CD4-positive, alpha-beta T cell treated with Interleukin-10 for 1 hour (primary cell): ENCODE measurements at places on chromosomes 6 and 20.

GRCh38 chr6:117557951-117558350 lies 44.4 kb downstream of the GOPC start:
- no peak for DNase-seq

GRCh38 chr6:47276377-47276776 lies 33.3 kb downstream of the TNFRSF21 start:
- DNase-seq = no peak

DNA sequence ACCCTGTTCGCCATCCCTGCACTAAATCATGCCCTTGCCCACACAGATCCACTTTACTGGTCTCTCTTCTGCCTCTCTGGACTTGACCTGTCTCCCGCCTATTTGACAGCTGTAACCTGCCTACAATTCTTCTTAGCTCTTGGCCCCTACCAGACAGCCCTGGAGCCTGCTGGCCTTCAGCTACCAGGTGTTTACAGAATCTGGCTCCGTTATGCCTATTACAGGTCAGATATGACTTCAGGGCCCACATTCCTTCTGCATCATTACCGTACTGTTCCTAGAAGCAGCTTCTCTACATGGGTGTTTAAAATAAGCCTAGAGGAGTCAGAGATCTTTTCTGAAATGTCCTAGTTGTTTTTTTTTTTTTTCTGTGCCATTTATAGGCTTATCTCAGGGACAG lies 45.4 kb upstream of the CCN6 start:
- DNase-seq = no peak

DNA sequence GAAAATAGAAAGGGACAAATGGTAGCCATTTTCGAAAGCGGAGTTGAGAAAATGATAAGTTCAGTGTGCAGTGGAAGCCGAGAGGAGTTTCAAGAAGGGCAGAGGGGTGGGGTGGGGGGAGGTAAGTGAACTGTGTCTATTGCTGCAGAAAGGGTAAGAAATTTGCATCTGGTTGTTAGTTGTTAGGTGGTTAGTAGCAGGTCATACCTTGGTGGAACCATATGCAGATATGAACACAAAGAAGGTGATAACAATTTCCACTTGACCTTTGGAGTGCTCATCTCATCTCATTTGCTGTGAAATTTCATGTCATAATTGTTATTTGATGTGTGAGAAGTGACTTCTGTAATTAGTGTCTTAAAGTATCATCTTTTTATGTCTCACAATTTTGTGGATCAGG lies 288.2 kb downstream of the QKI start:
- DNase-seq = no peak

- DNase-seq = no peak
Measured at GRCh38 chr20:14374196-14374595, 36.8 kb upstream of the FLRT3 start.

GRCh38 chr6:72461144-72461543 lies 160.7 kb upstream of the KCNQ5 start:
- no peak for DNase-seq

DNA sequence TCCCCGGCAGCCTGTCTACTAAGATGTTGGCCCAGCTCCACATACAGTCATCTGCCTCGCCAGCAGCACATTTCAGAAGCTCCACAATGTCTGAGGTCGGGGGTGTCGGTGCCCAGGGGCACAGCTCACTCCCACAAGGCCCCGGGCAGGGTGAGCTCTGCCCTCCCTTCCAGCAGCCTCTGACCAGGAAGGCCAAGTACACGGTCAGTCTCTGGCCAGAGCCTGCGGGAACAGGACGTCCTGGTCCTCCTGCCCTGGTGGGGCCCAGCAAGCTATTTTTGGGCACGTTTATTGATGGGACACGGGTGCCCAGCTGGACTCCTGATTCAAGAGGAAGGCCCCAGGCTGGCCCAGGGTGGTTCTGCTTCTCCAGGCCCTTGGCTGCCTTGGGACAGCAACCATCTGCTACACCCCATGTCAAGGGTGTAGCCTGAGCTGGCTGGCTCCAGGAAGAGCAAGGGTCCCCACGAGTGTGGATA lies 114.9 kb upstream of the PTPN1 start:
- no peak for DNase-seq

DNA sequence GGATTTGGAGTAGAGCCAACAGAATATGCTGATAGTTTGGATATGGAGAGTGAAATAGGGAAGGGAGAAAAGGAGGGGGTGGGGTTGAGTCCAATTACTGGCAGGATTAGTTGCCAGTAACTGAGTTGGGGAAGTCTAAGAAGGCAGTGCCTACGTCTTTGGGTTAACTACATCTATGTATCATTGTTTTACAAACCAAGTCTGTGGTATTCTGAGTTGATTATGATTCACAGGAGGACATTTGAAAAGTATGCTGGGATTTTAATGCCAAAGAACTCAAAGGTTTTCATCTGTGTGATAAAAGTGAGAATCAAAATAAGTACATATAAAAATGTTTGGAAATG lies 14.7 kb downstream of the DSE start:
- DNase-seq = peak; percentile 31

DNA sequence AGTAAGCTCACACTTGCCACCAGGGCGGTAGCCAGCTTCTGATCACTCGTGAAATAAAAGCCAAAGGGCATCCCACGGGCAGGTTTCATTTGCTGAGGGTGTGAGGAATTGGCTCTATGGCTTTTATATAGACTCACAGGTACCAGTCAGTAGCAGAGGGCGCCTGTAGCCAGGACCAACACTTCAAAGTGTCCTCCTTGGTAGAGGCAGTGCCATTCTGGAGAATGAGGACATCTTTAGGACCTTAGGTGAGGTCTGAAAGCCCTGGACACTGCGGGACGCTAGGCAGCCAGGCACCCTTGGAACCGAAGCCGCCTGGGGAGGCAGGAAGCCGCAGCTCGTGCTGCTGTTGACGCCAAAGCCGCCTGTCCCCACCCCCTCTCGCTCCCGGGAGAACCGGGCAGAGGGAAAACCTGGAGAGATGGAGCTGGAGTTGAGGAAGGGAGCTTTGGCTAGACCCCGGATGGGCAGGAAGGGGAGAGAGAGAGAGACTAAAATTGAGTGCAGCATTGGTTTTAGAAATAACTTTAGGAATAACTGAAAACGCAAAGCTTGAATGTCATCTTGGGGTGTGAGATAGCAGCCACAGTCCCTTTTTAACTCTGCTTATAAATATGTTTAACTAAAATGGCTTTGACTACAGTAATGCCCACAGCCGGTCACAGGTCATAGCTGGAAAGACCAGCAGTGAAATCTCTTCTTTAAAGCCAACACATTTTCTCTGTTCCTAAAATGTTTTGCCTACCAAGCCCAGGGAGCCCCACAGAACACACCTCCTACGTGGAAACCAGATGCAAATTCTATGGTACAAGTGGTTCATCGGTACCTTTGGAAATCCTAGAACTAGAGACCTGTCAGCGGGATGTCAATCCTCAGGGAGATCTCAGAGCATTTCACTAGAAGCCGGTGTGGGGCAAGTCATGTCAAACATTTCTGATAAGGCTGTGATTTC lies 128.5 kb upstream of the CDYL start:
- DNase-seq = peak; percentile 5

DNA sequence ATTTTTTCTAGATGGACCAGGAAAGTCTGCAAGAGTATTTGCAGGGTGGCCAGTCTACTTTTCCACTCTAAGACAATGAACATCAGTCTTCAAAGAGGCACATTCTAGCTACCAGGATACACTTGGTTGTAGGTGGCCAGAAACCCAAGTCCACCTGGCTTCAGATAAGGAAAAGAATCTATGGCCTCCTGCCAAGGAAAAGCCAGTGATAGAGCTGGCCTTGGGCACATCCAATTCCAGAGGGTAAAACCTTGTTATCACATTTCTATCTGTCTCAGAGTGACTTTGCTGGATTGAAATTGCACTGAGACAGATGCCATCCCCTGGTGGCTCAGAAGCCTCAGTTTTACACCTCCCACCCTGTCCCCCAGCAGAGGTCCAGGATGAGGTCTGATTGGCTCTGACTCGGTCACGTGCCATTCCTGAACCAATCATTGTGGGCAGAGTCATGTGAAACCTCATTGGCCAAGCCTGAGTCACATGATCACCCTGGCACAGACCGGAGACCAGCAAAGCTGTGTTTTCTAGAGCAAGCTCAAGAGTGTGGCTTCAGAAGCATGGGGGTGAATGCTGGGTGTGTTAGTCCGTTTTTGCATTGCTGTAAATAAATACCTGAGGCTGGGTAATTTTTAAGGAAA lies 497.4 kb upstream of the SULF2 start:
- no peak for DNase-seq

DNA sequence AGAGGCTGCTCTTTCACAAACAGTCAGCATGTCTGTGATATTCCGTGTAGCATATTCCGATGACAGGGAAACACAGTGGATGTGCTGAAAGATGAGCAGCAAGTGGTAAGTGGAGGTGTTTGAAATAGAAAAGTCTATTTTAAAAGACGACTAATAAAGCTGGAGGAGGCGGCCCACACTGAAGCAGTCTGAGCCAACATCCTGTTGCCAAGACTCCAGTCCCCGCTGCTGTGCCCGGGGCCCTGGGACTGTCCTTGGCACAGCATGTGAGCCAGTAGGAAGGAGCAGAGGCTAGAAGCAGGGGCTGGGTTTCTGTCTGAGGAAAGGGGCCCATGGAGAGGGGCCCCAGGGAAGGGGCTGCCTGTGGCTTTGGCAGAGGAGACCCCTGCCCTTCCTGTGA lies 351.5 kb upstream of the CHD6 start:
- DNase-seq = no peak

DNA sequence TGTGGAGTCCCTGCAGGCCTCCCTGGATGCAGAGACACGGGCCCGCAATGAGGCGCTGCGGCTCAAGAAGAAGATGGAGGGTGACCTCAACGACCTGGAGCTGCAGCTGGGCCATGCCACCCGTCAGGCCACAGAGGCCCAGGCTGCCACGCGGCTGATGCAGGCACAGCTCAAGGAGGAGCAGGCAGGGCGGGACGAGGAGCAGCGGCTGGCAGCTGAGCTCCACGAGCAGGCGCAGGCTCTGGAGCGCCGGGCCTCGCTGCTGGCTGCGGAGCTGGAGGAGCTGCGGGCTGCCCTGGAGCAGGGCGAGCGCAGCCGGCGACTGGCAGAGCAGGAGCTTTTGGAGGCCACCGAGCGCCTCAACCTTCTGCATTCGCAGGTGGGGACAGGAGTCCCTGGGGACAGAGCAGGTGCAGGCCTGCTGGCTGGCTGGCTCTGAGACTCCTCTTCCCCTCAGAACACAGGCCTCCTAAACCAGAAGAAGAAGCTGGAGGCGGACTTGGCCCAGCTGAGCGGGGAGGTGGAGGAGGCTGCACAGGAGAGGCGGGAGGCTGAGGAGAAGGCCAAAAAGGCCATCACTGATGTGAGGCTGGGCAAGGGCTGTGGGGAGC lies 44.7 kb downstream of the MYH7B start:
- no peak for DNase-seq

- DNase-seq = no peak
Measured at GRCh38 chr6:113461153-113461932, 395.8 kb upstream of the MARCKS start.
